KG1 (cell line): ENCODE measurements at places on chromosomes 5 and 9.

DNA sequence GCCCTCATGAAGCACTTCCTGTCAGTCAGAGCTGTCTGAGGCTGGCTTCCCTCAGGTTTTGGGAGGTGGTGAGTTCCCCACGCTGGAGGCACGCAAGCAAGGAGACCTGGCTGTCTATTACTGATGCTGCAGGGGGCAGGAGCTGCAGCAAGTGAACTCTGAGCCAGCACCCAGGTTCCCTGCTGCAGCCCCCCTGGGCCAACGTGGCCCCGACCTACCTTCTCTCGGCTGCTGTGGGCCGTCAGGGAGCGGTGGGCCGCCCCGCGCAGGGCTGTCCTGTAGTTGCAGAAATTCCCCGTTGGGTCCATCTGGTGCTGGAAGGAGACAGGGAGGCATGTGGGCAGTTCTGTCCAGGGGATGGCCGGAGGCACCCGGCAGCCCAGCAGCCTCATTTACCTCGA lies 46.8 kb upstream of the RNF130 start:
- DNase-seq: no peak

- DNase-seq: no peak
Observed at GRCh38 chr9:106621313-106622163, 241.4 kb upstream of the ZNF462 start.

DNA sequence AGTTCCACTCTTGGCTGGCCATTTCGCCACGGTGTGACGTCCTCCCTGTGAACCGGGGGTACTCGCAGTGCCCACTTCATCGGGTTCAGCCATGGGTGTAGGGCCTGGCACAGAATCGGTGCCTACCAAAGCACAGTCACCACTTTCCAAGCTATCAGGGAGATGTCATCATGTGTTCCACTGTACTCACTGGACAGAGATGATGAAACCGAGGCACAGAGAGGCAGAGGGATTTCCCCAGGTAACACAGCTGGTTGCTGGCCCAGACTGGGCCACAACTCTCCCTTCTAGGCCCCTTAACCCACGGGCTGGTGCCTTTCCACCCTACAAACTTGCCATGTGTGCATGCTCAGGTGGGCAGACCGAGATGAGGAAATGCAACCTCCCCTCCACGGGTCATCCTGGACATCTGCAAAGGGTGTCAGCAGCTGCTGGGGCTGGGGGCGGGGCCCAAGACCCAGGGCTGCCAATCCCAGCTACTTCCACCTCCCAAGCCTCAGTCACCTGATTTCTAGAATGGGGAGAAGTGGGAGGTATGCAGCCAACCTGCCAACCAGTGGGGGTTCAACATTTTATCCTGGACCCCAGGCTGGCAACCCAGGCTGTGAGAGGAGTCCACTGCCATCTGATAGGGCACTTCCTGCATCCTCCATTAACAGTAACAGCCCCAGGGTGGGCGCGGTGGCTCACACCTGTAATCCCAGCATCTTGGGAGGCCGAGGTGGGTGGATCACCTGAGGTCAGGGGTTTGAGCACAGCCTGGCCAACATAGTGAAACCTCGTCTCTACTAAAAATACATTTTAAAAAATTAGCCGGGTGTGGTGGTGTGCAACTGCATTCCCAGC lies 893 bp upstream of the SH2D3C start:
- no peak for DNase-seq

- DNase-seq: no peak
Observed at GRCh38 chr5:81003811-81004386, 43.7 kb downstream of the RASGRF2 start.

GRCh38 chr5:170363671-170364070 lies 25.5 kb downstream of the KCNMB1 start:
- peak; percentile 20 for DNase-seq

DNA sequence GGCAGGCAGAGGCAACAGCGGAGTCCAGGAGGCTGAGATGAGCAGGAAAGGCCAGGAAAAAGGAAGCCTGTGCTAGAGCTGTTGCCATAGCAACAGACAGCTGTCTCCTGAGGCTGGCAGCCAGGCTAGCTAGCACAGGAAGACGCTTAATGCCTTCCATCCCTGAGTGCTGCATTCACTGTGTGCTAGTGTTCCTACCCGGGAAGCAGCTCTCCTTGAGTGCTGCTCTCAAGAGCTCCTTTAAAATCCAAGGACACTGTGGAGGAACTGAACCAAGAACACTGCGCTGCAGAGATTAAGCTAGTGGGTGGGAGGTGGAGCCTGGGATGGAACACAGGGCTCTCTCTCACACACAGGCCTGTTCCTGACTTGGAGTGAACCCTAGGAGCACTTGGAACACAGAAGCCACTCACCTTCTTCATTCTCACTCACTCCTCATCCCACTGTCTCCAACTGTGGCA lies 53.5 kb upstream of the IL7R start:
- no peak for DNase-seq

GRCh38 chr9:122463828-122464632 lies 13.7 kb downstream of the OR1J1 start:
- no peak for DNase-seq

DNA sequence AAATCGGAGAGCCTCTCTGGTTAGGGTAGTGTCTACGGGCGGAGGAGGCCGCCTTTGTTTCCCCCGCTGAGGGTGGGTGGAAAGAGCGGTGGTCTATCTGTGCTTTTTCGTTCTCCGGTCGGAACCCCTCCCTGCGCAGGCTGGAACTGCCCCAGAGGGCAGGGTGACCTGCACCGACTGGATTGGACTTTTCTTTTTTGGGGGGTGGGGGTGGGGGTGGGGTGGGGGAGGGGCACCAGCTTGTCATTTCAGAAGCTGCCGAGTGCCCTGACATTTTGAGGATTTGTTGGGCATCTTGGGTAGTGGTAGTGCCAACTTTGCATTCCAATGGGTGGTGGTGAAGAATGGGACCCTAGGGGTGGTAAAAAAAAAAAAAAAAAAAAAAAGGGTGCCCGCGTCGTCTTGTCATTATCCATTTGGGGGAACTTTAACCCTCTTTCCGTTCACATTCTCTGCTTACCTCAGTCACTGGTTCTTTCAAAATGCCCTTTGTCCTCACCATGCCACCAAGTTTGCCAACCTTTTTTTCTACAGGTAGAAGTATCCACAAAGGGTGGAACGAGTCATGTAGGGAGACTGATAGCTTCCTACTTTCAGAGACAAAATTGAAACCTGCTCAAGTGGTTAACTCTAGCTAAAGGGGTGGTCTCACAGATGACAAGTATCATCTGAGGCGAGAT lies 1.3 kb downstream of the UBE2R2 start:
- DNase-seq: peak; percentile 14

- no peak for DNase-seq
Observed at GRCh38 chr5:75964008-75964407, 119.2 kb upstream of the SV2C start.

DNA sequence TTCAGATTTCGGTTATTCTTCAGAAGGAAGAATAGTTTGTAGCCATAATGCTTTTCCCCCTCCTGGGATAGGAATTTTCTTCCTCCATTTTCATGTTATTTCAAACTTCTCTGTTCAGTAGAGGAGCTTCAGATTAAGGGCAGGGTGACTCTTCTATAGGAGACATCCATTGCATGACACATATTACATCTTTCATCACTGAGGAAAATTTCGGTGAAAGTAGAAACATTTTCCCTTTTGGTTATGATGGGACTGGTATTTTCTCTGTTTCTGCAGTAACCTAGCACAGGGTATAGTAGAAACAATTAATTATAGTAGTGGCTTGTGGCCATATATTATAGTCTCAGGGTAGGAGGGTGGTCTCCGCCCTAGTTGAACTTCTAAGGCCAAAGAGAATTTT lies 1.1 kb downstream of the IPO11 start:
- DNase-seq: no peak

DNA sequence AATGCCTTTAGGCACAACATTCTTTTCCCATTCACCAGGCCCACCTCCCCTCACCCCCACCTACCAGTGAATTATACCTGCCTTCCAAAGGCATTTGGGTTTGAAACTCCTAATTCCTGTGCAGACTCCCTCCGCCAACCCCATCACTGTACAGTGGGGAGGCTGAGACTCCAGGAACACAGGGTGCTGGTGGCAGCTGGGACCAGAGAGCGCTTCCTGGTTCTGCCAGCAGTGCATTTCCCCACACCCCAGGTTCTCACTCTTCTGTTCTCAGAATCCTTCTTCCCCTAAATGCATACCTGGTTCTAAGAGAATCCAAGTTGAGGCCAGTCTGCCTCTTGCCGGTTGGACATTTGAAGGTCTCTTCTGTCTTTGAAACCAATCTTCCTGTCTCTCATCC lies 21.1 kb downstream of the SLC36A2 start:
- no peak for DNase-seq

DNA sequence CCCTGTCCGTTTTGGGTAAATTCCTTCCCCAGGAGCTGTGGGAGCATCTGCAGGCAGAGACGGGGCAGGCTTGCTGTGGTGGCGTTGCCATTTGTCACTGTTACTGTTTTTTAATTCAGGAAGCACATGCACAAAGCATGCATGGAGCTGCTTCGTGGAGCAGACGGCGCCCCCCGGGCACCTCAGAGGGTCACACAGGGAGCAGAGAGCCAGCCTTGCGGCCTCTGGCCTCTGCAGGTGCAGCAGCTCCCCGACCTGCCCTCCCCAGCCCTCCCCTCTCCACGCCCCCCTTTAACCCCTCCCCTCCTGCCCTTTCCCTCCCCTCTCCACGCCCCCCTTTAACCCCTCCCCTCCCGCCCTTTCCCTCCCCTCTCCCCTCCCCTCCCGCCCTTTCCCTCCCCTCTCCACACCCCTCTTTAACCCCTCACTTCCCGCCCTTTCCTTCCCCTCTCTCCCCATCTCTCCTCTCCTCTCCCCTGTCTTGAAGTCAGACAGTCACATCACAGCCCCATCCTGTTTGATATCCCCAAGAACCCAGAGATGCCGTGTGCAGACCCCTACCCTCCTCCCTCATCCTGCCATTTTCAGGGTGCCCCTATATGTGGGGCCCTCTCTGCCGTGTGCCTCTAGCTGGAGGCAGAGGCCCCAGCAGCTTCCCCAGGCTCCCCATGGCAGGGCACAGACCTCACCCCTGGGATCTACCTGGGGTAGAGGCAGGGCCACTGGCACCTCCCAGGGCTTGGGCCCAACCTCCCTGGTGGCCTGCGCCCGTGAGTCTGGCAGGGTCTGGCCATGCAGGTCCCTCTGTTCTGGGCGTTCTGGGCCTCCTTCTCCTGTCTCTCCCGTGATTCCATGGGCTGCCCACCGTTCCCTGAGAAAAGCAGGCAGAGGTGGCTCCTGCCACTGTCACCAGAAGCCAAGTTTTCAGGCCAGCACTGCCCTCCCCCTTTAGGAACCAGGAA lies 29.6 kb upstream of the UBAC1 start:
- DNase-seq: no peak

DNA sequence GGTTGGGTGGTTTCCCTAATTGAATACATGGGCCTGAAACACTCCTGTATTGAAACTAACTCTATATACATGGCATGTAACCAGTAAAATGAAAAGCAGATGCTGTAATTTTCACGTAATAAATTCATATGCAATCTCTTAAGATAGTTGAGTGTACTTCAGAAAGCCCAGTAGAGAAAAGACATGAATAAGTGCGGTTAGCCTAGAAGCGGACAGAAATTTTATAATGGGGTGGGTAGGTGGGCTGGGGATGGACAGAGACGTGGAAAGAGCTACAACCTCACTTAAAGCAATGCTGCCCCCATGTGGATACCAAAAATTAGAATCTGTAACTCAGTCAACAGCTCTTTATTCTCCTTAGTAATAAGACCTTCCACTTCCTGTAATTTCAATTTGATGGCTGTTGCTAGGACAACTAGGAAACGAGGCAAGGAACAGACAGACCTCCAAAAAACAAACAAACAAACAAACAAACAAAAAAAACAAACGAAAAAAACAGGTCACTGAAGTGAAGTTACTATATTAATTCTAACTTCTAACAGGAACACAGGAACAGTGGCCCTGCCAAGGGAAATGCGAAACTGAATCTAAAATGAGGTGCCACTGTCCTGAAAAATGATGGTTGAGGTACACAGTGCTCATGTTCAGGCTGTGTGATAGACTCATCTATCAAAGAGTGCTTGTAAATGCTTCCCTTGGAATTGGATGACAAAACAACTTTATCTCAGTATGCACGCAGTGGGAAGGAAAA lies 103.4 kb upstream of the GNA14 start:
- peak; percentile 20 for DNase-seq

DNA sequence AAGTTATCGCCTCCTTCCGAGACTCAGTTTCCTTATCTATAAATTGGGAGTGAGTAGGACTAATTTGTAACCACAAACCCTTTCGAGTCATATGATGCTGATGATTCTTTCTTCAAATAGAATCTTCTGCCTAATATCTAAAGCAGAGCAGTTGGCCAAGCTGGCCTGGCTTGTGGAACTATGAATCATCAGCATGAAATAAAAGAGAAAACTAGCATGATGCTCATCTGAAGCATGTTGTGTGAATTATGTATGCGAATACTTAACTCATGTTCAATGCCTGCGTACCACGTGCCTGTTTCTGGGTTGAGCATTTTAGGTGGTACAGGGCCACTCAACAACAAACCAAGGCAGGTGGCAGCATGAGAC lies 15.0 kb upstream of the ORM1 start:
- DNase-seq: no peak

GRCh38 chr5:157554179-157555036 lies 21.2 kb downstream of the ADAM19 start:
- DNase-seq: no peak

DNA sequence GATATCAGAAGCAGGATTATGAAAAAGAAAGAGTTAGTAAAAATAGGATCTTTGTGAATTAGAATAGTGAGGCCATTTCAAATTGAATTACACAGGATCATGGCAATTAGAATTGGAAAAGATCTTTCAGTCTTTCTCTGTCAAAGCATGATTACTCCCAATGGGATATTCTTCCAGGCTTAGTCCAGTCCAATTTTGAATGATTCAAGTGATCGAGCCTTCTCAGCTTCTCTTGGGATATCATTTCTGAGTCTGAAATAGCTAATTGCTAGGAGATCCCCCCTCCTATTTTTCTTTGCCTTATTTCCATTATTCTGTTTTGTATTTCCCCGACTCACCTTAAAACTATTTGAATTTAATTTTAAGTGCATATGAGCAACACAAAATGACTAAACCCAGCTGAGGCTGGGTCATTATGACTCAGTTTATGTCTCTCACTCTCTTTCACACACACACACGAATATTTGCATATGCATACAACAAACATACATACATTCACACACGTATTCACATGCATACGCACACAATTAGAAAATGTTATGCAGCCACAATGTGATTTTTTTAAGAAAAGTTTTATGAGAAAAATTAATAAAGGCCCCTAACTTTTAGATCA lies 34.8 kb upstream of the EFNA5 start:
- no peak for DNase-seq

DNA sequence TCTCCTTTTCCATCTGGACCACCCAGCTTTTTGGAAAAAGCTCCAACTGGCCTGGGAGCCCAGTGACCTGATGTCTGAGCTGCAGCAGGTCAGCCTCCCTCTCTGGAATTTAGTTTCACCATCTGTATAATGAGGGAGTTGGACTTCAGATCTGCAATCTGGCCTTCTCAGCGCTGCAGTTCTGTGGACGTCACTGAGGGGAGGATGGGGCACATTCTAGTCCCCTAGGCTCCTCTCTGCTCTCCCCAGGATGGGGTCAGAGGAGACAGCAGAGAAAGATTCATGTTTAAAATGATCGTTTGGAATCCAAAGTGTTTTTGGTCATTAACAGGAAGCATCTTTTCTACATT lies 10.2 kb downstream of the OR13J1 start:
- no peak for DNase-seq

GRCh38 chr5:179385914-179386313 lies 40.7 kb upstream of the ADAMTS2 start:
- DNase-seq: no peak

GRCh38 chr9:113573046-113573958 lies 109.8 kb downstream of the RGS3 start:
- DNase-seq: no peak

- no peak for DNase-seq
Observed at GRCh38 chr9:131523086-131523388, 8.0 kb downstream of the UCK1 start.

GRCh38 chr5:102290004-102290403 lies 6.1 kb downstream of the SLCO4C1 start:
- no peak for DNase-seq
